ENCODE measurements at places on chromosomes 1 and 21. TPM values are rescaled to one million over a fixed set of nuclear protein-coding genes. Genes with fewer than 3 reads are reported as not detected.

The RHD gene
- total RNA-seq: 0.07 TPM

The SIPA1L2 gene
- total RNA-seq: 34.5 TPM

The KANK4 gene
- total RNA-seq: 5.4 TPM

DNA sequence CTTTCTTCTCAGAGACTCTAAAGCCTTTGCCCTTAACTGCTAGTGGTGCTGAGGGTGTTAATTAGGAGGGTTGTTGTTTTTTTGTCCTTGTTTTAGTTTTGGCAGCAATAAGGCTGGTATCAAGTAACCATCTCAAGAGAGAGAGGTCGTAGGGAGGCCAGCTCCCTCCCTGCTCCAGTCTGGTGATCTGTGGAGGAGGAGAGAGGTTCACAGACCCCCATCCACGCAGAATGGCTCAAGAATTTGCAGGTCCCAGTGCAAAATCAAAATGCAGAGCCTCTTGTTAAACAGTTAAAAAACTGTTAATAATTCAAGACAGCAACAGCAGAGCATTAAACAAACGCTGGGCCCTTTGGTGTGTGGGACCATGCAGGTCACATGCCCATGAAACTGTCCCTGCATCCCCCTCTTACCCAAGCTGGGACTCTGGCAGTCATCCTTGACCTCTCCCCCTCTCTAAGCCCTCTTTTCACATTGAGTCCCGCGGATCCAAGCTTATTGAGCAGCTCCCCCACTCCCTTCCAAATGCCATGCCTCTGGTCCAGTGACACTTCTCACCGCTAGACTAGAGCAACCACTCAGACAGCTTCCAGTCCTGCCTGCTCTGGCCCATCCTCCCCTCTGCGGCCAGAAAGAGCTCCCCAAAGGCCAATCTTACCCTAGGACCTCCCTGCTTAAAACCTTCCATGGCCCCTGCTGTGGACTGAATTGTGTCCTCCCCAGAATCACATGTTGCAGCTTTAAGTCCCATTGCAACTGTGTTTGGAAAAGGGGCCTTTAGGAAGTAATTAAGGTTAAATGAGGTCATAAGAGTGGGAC lies 47.7 kb upstream of the RPL11 start:
- peaks cover 15% of the 10 kb centered on the region for H3K4me1 ChIP-seq
- DNase-seq: no peak
- H3K4me3 ChIP-seq: no peak overlapping the region
- H3K27me3 ChIP-seq: peaks cover 3% of the 10 kb centered on the region

DNA sequence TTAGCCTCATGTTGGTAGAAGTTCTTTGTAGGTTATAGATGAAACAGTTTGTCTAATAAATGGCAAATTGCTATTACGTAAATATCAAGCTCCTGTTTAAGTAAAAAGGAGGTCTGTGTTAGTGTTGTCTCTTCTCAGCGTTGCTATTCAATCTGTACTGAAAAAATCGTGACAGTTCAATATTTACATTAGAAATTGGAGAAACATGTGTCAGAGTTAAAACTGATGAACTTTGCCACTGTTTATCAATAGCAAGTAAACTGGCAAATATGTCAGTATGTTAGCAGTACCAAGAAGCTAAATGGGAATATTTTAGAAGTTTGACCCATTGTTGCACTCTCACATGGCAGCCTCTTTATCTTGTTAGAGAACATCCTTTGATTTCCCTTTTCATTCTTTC lies 218.5 kb downstream of the GPR52 start:
- H3K4me1 ChIP-seq: no peaks in the 10 kb centered on the region
- H3K27me3 ChIP-seq: no peaks in the 10 kb centered on the region
- H3K4me3 ChIP-seq: no peak overlapping the region
- DNase-seq: no peak
- no peak overlapping the region for H3K27ac ChIP-seq

DNA sequence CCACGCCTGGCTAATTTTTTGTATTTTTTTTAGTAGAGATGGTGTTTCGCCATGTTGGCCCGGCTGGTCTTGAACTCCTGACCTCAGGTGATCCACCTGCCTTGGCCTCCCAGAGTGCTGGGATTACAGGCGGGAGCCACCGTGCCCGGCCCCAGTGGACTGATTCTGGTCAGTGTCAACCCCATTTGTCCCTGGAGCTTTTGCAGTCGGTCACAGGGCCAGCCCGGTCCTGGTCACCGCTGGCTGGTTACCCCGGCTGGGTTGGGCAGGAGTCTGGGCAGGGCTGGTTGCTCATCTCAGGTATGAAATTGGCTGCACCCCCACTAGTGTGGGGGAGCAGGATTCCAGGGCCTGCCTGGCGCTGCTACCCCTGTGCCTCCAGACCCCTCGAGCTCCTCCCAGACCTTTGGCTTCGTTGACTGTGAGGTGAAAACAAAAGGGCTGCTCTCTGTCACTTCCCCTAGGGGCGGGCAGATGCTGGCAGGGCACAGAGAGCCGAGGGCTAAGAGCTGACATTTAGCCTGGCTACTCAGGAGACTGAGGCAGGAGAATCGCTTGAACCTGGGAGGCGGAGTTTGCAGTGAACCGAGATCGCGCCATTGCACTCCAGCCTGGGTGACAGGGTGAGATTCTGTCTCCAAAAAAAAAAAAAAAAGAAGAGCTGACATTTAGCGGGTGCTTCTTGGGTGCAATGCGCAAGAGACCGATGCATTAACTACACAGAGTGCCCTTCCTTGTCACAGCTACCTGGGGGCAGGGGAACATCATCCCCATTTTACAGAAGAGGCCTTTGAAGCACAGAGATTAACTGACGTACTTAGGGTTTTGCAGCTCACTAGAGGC lies 10.6 kb downstream of the TNFRSF1B start:
- no peaks in the 10 kb centered on the region for H3K27me3 ChIP-seq
- H3K36me3 ChIP-seq: no peaks in the 10 kb centered on the region
- peaks cover 60% of the 10 kb centered on the region for H3K4me1 ChIP-seq
- H3K4me3 ChIP-seq: no peak overlapping the region
- DNase-seq: no peak

- no peak overlapping the region for H3K4me3 ChIP-seq
- no peak overlapping the region for H3K27ac ChIP-seq
- no peaks in the 10 kb centered on the region for H3K4me1 ChIP-seq
Observed at GRCh38 chr1:43232074-43232473, 37.7 kb upstream of the TMEM125 start.

DNA sequence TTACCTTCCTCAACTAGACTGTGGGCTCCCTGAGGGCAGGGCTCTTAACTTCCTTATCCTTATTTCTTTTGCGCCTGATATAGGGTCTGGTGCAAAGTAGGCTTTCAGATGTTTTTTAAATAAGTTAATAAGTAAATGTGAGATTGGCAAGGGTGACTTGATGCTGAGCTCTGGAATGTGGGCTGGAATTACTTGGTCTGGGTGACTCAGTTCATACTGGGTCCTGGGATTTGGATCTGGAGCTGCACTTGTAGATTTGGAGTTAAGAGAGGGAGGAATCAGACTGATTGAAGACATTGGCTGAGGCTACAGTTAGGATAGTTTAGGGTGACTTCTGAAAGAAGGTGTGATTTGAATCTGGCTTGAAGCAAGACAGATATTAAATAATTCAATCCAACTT lies 190.9 kb downstream of the GIPC2 start:
- H3K4me3 ChIP-seq: no peak overlapping the region
- no peak for DNase-seq
- H3K36me3 ChIP-seq: no peaks in the 10 kb centered on the region
- no peak overlapping the region for H3K27ac ChIP-seq
- no peaks in the 10 kb centered on the region for H3K4me1 ChIP-seq
- peaks cover 25% of the 10 kb centered on the region for H3K27me3 ChIP-seq

DNA sequence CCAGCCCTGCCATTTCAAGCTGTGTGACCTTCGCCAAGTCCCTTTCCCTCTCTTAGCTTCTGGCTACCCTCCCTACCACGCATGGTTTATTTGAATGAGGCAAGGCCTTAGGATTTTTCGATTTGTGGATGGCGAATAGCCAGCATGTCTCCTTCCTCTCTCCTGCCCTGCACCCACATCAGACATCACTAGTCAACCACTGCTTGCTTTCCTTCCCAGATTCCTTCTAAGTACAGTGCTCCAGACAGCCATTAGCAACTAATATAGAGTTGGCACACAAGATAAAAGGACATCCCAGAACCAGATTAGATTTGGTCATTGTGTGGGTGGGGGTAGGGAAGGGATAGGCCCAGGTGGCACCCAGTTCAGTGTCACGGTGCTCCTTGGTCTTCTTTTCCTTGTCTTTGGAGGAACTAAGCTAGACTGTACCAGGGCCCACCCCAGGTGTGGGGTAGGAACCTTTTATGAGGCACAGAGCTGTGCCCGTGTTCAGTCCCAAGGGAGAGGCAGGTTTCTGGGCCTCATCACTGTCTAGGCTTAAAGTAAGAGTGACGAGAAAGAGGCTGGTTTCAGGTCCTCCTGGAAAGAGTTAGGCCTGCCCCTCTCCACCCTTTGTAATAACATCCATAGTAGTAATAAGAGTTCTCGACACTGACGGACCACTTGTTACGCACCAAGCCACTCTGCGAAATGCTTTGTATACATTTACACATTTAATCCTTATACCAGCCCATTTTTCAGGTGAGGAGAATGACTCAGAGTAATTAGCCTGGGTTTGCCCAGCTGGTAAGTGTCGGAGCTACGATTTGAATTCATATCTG lies 8.6 kb downstream of the ALPL start:
- no peak overlapping the region for H3K4me3 ChIP-seq
- H3K27me3 ChIP-seq: peaks cover 4% of the 10 kb centered on the region
- H3K4me1 ChIP-seq: no peaks in the 10 kb centered on the region
- no peak for DNase-seq
- no peaks in the 10 kb centered on the region for H3K36me3 ChIP-seq

DNA sequence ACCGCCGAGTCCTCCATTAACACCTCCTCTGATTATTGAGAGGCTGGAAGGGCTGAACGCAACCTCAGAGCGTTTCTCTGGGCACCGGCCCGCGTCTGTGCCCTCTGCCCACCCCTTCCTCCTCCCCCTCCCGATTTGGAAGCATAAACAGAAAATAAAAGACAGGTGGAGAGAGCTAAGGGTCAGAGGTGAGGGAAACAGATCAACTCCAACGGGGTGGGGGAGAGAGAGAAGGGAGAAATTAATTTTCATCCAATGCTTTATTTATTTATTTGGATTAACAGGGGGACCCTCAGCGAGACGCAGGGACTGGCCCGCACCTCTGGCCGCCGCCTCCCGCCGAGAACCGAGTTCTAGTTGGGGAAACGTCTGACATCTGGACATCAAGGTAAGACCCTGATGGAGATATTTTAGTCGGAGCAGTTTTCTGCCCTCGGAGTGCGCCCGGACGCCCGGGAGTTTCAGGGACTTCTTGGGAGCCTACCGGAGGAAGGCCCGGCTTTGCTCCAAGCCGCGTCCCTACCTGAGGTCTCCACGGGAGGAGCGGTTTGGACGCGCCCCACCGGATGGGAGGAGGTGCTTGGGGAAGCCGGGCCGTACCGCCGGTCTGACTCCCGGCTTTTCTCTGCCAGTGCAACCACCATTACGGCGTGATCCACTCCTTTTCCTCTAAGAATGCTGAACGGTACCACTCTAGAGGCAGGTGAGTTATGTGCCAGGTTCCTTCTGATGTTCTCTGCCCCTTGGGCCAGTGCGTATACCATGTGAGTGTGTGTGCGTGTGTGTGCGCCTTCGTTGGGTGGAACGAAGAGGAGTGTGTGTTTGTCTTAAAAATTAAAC lies 5.1 kb upstream of the LHX9 start:
- H3K4me3 ChIP-seq: peak overlapping the region; percentile 5
- DNase-seq: no peak
- no peak overlapping the region for H3K27ac ChIP-seq
- peaks cover 40% of the 10 kb centered on the region for H3K4me1 ChIP-seq

Data from neural crest cell (in vitro differentiated cells).